ENCODE measurements at places on chromosomes 7 and 10.

DNA sequence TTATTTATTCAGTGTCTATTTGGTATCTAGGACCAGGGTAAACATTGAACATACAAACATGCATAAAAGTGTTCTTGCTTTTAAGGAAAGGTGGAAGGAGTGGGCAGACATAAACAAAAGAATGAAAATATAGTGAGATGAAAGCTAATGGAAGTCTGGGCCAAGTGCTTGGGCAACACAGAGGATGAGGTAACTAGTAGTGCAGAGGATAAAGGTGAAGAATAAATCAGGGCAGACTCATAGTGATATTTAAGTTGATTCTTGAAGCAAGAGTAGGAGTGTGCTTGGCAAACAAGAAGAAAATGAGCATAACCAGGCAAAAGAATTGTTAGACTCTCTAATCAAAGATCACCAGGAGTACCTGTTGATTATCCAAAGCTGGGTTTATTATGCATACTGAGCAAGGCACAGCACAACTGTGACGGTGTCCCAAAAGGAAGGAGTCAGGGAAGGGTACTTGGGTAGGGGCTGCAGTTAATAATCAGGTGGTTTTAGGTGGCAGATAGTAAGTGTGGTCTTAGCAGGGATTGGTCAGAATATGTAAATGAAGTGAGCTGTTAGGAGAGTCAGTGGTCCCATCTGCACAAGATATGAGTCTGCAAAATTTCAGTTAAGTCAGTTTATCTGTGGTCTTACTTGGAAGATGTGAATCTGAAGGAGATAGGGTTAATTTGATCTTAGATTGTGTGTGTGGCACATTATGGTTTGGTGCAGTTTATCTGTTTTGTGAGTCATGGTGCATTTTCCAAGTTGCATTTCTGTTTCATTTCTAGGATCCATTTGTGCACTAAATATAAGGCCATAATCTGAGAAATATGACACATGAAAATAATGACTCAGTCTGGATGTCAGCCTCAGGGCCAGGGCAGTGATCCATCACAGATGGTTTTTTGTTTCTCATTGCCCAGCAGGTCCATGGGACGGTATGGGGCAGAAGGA lies 30.6 kb upstream of the TAX1BP1 start:
- DNase-seq = no peak

DNA sequence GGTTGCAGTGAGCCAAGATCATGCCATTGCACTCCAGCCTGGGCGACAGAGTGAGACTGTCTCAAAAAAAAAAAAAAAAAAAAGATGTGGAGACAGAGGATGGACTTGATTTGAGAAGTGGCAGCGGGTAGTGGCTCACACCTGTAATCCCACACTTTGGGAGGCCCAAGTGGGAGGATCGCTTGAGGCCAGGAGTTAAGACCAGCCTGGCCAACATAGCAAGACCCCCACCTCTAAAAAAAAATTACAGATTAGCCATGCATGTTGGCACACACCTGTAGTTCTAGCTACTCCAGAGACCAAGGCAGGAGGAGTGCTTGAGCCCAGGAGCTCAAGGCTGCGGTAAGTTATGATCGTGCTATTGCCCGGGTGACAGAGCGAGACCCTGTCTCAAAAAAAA lies 24.3 kb upstream of the ASCC1 start:
- DNase-seq = no peak

DNA sequence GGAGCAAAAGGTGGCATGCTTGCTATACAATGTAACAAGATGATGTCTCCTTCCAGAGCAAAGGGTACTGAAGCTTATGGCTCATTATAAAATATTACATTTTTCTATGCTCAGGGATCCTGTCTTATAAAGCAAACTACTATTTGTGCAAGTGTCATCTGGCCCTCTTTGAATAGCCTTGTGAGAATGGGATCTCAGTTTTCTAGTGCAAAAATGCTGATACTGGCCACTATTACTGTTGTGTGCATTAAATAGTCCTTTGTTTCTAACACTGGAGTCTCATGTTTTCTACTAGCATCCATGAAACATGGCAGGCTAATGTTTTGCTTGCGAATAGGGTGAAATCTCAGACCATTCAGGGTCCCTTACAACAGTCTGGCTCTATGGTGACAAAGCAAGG lies 823.0 kb downstream of the REEP3 start:
- DNase-seq = no peak

GRCh38 chr7:11910253-11910652 lies 78.3 kb upstream of the THSD7A start:
- no peak for DNase-seq

DNA sequence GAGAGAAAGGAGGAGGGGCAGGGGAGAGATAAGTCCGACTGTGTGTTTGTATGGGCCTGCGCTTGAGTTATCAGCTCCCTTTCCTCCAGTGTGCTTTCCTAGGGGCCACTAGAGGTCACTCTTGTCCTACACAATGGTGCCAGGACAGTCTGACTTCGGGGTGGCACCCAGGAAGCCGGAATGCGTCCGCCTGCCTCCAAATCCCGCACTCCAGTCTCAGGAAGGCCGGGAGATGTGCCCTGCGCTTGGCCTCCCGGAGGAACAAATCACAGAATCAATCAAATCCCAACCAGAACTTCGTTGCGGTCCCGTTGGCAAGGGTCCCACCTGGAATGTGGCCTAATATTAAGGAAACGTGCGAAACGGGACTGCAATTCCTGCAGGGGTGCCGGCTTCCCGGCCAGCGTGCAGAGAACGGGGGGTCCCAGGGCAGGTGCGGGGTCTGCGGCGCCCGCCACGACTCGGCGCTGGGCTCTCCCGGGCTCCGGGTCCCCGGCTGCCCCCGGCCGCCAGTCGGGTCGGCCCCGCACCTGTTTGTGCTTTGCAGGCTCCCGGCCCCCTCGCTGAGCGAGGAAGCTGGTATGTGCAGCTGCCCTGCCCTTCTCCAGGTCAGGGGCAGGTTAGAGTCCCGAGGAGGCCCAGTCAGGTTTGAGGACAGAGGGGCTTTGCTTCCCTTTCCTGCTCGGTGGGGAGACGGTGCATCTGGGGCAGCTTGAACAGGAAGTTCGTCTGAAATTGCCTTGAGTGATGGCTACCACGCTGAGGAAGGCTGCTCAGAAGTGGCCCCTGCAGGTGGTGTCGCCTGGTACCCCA lies 21.0 kb upstream of the HPS1 start:
- no peak for DNase-seq

DNA sequence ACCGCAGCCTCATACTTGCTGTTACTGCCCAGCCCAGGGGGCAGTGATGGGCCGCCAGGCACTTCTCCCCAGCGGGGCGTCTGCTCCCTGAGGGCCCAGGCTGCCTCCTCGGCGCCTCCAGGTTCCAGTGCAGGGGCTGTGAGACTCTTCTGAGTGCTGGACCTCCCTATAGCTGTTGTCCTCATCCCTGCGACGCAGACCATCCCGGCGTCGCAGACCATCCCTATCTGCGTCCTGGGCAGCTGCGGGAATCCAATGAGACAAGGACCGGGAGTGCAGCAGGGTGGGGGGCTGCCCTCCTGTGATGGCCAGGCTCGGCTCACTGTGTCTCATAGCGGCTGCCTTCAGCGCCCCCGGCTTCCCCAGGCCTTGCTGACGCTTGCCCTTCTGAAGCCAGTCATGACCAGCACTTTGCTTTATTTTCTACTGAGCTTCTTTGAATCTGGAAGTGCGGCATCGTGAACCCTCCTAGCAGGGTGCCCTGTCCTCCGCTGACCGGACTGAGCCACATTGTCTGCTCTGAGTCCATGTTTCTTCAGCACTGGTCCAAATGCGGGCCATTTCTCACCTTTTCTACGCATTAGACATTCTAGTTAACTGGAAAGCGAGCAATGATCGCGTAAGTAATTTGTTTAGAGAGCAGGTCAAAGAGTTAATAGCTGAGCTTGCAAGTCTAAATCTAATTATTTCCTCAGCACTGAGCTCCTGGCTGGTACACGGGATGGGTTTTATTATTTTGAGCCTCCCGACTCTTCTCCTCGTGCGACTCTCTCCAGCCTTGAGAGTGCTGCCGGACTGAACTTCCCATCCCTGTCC lies 339.5 kb downstream of the WDR37 start:
- DNase-seq = no peak

GRCh38 chr10:73908853-73909539 lies 1.9 kb upstream of the PLAU start:
- DNase-seq = peak; percentile 60

Data from activated CD8-positive, alpha-beta memory T cell treated with anti-CD3 and anti-CD28 coated beads for 4 hours (primary cell).